Panc1 (cell line): ENCODE measurements at places on chromosomes 7 and 10. TPM values are rescaled to one million over a fixed set of nuclear protein-coding genes. Genes with fewer than 3 reads are reported as not detected.

Gene TDRD1
- not detected for total RNA-seq

Gene PDZD7
- total RNA-seq: 1.8 TPM

Gene ECHS1
- 165 TPM for total RNA-seq

DNA sequence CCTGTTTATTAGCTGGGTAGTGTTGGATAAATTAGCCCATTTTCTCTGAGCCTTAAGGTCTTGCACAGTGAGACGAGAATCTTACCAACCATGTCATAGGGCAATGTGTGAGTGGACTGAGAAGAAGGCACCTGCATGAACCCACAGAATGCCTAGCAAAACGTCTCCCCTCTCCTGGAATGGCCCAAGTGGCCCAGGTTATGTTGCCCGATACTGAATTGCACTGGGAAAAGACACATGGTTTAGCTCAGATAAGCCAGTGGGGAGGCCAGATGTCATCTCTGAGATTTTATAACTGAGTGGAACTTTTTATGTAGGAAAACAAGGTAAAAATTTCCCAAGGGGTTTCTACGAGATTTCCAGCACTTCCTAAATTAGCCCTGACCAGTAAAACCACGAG is 104.7 kb upstream of the IKZF1 start:
- no peak for DNase-seq

- no peak for DNase-seq
These were observed 108.6 kb upstream of the PDE1C start for GRCh38 chr7:32178677-32179366.

GRCh38 chr10:117167789-117168674 is 29.3 kb upstream of the KCNK18 start:
- no peak for DNase-seq

DNA sequence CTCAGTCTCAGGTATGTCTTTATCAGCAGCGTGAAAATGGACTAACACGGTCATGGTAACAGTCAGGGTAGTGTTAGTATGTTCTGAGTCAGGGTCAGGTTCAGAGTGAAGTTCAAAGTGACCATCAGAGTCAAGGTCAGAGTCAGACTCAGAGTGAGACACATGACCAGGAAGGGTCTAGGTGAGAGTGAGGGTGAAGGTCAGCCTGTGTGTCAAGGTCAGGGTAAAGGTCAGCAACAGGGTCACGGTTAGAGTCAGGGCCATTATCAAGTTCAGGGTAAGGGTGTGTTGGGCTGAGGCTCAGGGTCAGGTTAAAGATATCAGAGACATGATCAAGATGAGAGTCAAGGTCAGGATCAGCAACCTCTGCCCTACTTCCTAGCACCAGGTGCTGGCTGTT is 4.0 kb downstream of the MRPS24 start:
- DNase-seq: no peak

DNA sequence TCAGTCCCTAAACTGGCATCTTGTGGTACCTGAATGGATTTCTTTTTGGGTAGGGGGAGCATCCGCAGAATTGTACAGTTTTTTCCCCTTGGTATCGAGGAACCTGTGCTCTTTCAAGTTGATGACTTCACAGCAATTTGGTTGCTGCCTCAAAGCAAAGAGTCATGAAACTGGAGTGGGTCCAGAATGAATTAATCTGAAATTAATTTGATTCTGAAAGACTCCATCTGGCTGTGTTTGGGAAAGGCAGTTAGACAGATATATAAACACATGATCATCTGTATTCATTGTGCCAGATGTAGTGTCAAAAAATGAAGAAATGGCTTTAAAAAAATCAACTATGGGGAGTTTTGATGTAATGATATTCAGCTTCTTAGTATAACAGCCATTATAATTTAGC is 136.1 kb downstream of the CELF2 start:
- DNase-seq: no peak
